ENCODE measurements at places on chromosomes 6 and 20.

DNA sequence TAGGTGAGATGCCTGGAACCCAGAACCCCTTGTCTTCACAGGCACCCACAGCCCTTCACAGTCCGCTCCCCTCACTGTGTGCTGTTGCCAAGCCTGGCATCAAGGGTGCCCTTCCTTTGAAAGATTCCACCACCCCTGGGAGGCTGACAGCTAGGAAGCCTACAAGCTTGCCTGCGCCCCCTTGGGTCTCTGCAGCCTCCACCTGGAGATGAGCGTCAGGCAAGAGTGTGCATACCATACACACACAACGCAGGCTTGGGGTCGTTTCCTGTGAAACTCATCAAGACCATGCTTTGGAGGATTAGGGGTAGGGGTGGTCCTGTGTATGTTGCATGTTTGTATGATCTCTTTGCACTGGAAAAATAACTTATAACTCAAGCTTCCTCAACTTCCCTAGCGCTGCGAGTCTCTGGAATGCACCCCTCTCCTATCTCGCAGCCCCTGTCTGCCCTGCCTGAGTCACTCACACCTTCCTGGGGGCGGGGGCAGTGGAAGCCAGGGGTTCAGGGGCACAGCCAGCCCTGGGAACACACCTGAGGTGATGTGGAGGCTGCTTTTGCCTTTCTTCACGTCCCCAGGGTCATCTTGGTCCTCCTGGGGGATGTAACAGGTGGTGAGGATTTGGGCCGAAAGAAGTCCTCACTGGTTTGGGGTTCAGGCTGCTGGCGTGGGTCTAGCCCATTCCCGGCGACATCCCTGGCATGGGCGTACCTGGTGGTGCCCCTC is 67.2 kb downstream of the SSR1 start:
- DNase-seq = no peak

DNA sequence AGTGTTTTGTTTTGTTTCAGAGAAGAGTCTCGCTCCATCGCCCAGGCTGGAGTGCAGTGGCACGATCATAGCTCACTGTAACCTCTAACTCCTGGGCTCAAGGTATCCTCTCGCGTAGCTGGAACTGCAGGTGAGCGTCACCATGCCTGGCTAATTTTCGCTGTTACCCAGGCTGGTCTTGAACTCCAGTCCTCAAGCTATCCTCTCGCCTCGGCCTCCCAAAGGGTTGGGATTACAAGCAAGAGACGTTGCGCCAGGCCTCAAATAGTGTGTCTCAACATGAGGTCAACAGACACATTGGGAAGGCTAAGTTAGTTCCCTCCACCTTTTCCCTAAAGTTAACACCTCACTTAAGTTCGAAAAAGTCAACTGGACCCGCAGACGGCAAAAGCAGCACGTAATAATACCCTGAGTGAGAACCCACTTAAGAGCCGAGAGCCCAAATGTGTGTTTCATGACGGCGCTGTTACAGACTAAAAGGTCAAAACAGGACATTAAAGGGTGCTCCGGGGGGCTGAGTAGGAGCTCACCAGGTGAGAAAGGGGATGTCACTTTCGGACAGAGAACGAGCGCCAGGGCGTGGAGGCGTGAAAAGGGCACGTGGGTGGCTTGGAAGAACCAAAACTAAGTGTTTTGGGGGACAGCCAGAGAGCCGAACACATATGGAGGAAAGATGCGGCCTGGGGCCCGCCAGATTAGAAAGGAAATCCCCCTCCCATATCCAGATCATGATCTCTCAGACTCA is 499 bp downstream of the TTI1 start:
- peak; percentile 13 for DNase-seq

DNA sequence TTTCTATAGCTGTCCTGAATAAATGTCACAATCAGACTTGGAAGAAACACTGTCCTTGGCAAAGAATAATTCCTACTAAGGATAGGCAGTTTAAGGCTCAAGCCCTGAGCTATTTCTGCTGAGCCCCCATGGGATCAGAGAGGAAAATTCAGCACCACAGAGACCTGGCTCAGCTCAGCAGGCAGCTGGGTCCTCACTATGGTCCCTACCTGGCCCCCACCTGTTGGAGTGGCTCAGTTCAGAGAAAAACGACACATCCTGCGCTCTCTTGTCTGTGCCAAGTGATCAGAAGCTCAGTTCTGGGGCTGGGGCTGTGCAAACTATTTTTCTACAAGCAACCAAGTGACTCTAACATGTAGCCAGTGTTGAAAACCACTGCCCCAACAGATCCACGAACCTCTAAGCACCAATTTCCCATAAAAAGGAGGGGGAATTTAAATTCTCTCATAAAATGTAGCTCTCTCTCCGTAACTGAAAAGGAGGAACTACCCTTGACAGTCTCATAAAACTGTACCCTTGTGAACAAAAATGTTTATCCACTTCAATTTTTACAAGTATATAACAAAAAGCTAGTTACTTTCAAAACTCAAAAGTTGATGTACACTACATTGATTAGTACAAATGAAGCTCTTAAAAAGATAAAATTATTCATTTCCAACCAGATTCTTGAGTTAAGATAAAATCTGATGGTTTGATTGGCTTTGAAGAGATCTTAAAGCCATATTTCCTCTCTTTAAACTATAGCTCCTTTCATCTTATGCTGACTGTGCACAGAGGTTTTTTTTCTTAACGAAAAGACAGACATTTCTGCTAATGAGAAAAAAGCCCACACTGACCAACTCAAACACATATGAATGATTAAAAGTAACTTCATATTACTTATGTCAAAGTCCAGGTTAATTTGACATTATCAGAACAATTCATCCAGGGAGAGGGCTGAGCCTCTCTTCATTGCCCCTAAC is 52.0 kb downstream of the KIF13A start:
- no peak for DNase-seq

DNA sequence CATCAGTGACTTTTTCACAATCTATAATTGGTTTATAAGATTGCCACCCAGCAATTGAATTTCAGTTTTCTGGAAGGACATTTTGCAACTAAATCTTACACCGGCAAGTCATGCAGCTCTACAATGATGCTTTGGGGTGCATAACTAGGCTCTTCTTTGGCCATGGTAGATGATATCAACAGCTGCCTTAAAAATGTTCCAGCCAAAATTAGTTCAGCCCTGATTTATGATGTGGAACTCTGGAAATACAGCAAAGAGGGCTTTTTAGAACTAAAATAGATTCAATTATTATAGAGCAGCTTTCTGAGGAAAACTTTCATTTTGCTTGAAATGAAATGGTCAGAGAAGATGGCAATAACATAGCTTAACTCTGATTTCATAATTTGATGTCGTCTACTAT is 18.4 kb upstream of the MCM9 start:
- no peak for DNase-seq

DNA sequence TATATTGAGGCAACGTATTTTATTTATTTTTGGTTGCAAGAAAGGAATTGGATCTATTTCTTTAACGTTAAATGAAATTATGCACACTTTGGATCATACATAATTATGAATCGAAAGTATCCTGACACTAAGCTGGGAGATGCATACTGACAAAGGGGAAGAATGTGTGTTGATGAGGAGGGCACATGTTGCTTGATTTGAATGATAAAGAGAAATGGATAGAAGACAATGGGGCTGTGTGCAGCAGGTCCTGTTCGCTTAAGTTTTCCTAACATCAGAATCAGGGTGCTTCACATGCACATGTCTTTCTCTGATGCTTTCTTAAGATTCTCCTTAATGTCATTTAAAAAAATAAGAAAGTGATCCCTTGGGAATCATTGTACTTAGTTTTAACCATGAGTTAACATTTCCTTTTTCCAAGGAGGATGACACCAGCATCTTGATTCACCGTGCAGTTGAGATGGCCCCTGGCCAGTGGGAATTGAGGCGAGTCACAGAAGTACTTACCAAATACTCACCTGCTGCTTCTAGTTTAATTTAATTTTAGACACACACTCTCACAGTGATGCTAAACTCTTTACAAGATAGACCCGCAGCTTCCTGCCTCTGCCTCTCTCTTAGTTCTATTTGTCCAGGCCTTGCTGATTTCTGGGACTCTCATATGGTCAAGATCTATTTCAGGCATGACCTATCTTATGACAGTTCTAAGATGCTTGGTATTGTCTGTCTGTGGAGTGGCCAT is 116.5 kb downstream of the CLIC5 start:
- DNase-seq = no peak

GRCh38 chr6:169663468-169663867 is 38.4 kb downstream of the WDR27 start:
- DNase-seq = no peak

DNA sequence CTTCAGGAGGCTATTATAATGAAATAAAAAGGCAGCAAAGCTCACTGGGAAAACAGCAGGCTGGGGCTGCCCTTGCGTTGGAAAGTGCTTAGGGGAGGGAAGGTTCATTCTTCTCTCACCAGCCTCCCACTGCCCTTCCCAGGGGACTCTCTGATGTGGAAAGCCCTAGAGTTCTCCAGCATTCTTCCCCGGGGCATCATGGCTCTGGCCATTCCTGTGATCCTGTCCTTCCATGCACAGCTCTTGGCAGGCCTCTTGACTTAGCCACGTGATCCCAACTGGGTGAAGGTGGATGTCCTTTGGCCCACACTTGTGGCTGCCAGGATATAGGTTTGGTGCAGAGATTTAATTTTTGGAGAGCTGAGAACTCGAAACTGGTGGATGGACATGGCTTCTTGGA is 58.0 kb upstream of the ZNF831 start:
- DNase-seq = no peak

- no peak for DNase-seq
Observed at GRCh38 chr6:123467392-123467791, 169.4 kb downstream of the TRDN start.

GRCh38 chr6:139939189-139939979 is 564.9 kb upstream of the CITED2 start:
- DNase-seq = no peak

DNA sequence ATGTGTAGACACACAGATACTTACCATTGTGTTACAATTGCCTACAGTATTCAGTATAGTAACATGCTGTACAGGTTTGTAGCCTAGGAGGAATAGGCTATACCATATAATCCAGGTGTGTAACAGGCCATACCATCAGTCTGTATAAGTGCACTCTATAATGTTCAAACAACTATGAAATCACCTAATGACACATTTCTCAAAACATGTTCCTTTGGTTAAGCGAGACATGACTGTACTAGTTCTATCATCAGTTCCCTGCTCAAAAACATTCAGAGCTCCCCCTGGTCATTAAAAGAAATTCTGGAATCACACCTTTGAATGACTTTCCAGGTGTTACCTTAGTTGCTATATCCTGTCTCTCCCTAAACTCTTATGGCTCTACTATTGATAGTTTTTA is 70.4 kb upstream of the SLC2A12 start:
- no peak for DNase-seq

- no peak for DNase-seq
Observed at GRCh38 chr6:162230147-162230752, 497.3 kb downstream of the PRKN start.

DNA sequence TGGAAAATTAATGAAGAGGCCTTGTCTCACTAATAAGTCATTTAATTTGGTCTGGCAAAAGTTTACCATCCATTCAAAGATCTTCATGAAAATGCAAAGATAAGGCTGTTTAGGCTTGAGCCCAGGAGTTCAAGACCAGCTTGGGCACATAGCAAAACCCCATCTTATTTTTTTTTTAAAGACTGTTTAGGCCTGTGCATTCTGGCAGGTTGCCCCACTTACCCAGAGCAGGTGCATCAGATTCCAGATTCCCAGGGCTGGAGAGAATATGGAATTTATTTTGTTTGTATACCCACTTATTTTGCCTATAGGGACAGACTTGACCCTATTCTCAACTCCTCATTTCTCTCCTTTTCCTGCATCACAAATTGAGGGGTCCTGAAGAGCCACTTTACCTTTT is 5.7 kb downstream of the FOXO3 start:
- no peak for DNase-seq

GRCh38 chr6:147660334-147661311 is 152.1 kb downstream of the SAMD5 start:
- no peak for DNase-seq

DNA sequence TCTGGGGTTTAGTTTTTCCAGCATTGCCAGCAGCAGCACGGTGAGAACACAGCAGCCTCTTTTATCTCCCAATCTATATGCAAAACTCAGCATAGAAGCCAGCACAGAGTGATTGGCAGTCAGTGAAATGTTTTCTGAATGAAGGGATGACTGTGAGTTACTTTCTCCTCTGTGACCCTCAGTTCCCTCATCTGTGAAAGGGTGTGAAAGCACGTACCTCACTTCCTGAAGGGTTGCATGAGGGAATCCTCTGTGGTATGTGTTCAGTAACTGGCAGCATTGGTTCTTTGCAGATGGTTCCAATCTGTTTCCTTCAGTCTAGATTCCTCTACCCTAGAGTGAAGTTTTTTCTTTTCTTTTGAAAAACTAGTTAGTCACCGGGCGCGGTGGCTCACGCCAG is 40.0 kb downstream of the EFCAB8 start:
- no peak for DNase-seq

DNA sequence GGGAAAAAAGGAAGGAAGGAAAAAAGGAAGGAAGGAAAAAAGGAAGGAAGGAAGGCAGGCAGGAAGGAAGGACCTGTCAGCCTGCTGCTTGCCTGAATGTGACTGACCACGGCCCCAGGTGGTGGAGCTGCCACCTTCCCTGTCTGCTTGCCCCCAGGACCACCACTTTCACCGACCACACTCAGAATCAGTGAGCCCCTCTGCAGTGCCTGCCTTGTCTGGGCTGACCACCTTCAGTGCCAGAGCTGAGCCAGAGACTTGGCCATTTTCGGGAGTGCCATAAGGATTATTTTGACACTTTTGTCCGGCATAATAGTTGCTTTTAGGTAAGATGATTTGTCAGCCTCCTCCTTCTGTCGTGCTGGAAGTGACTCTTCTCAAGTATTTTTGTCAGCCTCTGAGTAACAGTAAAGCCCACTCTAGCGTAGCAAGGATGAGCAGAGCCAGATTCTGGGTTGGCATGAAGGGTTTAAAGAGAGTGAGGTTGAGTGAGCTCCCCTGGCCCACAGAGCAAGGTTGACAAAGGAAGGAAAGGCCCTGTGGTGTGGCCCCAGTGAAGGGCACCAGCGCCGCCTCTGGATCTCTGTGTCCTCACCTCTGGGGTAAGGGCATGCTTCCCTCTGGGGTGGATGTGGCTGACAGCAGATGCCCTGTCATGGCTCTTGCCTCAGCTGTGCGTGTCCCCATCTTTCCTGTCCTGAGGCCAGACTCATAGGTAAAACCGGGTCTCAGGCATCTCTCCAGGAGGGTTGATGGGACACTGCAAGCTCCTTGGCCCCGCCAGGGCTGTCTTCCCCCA is 214.7 kb upstream of the FOXQ1 start:
- no peak for DNase-seq

DNA sequence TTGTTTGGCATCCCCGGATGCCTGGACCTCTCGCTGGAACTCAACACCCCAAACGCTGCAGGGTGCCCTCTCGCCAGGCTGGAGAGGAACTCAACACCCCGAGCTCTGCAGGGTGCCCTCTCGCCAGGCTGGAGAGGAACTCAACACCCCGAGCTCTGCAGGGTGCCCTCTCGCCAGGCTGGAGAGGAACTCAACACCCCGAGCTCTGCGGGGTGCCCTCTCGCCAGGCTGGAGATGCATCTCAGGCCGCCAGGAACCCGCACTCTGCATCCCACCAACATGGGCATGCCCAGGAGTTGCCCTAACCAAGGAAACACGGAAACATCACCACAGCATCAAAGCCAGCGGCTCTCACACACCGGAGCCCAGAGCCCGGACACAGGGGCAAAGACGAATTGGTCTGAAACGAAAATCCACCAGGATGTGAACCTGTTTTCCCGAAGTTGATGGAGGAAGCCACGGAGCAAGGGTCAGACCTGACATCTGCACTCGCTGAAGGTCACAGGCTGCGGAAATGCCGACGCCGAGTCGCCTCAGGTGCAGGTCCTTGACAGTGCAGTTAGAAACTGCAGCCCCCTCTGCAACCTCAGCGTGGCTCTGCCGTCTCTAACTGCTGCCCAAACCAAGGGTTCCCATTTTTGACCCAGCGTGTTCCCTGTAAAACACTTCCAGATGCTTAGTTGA is 37.5 kb downstream of the DLL1 start:
- DNase-seq = no peak

Measured in stimulated activated CD8-positive, alpha-beta memory T cell treated with anti-CD3 and anti-CD28 coated beads, Interleukin-4, amount 100 ng/mL, for 1 hour (primary cell).